ENCODE measurements at places on chromosomes 13 and 19.

DNA sequence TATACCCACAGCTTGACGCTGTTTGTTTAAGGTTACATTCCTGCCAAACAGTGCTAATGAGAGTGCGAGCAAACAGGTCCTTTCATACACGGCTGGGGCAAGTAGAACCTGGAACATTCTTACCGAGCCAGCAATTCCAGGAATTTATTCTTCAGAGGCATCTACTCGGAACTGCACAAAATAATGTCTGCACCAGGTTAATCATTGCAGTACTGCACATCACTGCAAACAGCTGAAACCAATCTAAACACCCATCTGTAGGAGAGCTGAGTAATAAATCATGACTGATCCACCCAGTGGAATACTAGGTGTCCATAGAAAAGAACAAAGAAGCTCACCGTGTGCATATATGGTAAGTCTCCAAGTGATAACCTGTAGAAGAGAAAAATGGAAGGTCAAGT is 1.2 kb upstream of the ZNF579 start:
- DNase-seq: no peak

DNA sequence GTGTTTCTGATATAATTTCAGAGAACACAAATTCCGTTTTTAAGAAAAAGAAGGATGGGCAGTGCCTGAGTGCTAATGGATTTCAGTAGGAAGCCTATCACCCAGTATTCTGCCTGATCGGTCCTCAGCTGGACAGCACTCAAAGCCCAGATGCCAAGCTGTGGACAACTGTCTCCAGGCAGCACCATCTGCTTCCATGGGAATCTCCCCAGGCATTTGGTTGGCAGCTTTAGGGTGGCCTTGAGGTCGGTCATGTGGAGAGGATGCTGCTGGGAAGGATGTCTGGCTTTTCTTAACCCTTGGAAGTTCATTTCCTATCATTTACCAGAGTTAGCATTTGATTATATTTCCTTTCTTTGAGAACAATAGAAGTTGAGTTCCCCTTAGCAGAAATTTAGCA is 311.7 kb downstream of the TBC1D4 start:
- no peak for DNase-seq

GRCh38 chr19:19550972-19551852 is 13.1 kb downstream of the CILP2 start:
- DNase-seq: no peak

DNA sequence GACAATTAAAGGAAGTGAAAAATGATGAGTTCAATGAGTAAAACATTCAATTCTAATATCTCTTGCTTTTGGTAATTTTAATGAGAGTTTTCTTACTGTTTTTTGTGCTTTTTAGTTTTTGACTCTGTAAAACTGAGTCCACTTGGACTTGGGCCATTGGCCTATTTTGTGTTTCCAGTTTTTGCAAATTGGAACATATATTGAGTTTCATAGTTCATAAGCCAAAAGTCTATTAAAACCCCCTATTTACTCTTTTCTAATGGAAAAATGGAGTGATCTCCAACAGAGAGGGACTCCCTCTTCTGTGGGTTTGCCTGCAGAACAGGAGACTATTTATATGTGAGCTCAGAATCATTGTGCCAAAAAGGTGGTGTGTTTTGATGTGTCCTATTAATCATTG is 219.7 kb upstream of the SPRY2 start:
- no peak for DNase-seq

DNA sequence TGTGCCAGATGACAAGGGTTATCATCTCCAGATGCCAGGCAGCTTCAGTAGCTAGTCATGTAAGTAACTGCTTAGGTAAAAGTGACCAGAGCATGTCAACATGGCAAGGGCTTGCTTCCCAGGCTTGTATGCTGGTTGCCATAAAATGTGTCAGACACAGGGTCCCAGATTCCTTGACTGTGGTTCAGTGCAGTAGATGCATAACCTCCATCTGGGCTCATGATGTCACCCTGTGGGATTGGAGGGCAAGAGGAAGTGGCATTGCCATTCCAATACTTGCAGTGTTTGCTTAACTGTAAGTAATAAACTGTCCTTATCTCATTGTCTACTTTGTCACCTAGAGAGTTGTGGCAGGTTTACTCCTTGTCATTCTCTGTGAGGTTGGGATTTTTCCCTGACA is 226.8 kb downstream of the PCDH17 start:
- DNase-seq: no peak

GRCh38 chr19:51407511-51408131 is 9.8 kb downstream of the SIGLEC10 start:
- no peak for DNase-seq

DNA sequence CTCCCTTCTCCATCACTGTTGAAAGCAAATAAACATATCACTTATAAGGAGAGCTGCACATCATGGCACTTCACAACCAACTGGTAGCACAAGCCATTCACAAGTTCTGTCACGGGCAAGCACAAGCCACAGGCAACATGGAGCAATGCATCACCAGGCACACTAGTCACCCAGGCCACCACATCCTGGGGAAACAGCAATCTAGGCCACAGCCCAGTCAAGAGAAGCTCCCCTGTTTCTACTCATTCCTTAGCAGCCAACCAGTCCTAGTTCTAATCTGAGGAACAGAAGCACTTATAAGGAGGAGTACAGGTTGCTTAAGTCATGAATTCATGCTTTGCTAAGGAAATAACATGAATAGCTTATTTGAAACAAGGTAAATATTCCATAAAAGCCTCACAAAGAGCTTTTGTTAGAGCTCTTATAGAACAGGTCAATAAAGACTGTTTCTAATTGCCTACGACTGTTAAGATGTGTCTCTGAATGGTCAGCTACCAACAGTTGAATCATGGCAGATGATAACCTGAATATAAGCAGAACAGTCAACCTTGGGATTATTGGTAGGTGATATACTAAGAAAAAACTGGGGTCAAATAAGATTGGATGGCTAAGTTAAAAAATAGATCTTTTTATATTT is 169.0 kb downstream of the TBC1D4 start:
- no peak for DNase-seq

- no peak for DNase-seq
Measured at GRCh38 chr19:56617531-56617930, 22.4 kb downstream of the ZNF71 start.

DNA sequence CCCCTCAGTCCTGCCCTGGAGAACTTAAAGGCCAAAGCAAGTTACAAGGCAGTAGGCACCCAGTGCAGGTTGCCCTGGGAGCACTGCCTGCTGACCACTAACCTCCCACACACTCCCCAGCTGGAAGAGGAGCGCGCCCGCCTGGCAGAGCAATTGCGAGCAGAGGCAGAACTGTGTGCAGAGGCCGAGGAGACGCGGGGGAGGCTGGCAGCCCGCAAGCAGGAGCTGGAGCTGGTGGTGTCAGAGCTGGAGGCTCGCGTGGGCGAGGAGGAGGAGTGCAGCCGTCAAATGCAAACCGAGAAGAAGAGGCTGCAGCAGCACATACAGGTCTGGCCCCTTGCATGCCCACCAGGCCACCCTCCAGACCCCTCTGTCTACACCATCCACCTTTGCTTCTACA is 61.1 kb downstream of the KCNC3 start:
- DNase-seq: no peak

- no peak for DNase-seq
Measured at GRCh38 chr19:7873304-7874075, 700 bp downstream of the PRR36 start.

DNA sequence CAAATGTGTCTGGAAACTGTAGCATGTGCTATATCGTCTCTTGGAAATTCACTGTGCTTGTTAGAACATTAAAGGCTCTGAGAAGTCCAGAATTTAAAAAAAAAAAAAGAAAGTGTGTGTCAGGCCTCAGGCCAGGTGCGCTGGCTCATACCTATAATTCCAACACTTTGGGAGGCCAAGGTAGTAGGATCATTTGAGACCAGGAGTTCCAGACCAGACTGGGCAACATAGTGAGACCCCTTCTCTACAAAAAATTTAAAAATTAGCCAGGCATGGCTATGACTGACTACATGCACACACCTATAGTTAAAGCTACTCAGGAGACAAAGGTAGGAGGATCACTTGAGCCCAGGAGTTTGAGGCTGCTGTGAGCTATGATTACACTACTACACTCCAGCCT is 4.9 kb downstream of the HNRNPUL1 start:
- no peak for DNase-seq

GRCh38 chr19:49888510-49888824 is 8.2 kb downstream of the IL4I1 start:
- no peak for DNase-seq

DNA sequence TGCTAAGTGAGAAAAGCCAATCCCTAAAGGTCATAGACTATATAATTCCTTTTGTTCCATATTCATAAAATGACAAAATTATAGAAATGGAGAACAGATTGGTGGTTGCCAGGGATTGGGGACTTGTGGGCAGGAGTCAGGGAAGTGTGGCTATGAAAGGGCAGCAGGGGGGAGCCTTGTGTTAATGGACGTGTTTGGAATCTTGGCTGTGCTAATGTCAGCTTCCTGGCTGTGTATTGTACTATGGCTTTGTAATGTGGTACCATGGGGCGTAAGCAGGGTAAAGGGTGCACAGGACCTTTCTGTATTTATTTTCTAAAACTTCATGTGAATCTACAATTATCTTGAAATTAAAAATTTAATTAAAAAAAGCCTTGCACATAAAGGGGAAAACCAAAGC is 248.5 kb downstream of the UQCRFS1 start:
- no peak for DNase-seq

GRCh38 chr13:102580552-102581169 is 16.1 kb upstream of the TPP2 start:
- peak; percentile 38 for DNase-seq

DNA sequence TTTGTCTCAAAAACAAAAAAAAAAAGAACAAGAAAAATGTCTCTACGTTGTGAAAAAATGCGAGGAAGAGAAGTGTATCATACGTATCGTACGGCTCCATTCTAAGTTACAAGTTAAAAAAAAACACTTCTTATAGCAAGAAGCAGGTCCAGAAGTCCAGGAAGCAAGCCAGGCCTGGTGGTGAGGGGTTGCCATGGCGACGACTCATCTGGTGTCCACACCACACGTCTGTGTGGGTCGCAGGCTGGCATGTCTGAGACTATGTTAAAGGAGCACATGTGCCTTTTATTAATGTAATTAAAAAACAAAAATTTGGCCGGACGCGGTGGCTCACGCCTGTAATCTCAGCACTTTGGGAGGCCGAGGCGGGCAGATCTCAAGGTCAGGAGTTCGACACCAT is 5.9 kb downstream of the MED16 start:
- no peak for DNase-seq

DNA sequence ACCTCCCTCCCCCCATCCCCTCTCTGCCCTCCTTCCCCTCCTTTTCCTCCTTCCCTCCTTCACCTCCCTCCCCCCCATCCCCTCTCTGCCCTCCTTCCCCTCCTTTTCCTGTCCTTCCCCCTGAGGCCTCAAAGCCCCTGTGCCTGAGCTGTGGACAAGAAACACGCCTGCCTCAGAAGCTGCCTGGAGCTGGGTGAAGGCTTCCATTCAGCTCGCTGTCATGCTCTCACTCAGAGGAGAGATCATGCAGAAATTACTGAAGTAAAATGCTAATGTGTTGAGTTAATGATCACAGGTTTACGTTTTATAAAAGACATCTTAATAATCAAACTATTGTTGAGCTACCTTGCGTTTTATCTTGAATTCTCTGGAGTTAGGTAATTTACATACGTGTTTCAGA is 114.5 kb downstream of the ATP11A start:
- no peak for DNase-seq

DNA sequence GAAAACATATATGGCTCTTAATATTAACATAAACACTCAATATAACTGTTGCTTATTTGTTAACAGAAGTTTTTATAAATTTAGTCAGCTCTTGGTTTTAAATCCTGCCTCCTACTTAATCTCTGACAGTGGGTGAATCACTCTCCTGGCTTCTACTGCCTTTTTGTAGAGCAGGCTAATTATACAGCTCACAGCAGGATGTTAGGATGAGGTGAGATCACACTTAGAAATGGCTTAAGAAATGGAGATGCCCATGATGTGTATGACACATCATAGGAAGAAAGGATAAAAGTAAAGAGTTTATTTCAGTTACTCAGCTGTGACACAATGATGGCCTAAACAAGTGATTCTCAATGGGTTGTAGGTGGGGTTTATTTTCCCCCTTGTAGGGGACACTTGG is 345.6 kb downstream of the SPRY2 start:
- no peak for DNase-seq

DNA sequence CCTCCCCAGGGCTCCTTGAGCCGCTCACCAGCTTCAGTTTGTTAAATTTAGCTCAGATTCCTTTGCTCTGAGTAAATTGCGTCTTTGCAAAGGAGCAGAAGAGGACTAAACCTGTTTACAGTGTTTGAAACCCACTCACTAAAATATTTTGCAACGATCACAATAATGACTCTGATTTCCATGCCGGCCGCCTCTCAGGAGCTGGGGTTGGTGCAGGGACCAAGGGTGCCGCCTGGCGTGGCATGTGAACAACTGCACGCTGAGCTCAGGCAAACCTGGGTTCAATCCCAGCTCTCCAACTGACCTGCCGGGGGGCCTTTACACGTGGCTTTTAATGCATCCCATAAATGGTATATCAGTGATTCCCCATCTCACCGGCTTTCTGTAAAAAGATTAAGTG is 68.7 kb upstream of the CACNA1A start:
- DNase-seq: no peak

- no peak for DNase-seq
Measured at GRCh38 chr13:51047434-51048165, 63.5 kb downstream of the C13orf42 start.

- no peak for DNase-seq
Measured at GRCh38 chr19:50005428-50005827, 19.7 kb downstream of the VRK3 start.

DNA sequence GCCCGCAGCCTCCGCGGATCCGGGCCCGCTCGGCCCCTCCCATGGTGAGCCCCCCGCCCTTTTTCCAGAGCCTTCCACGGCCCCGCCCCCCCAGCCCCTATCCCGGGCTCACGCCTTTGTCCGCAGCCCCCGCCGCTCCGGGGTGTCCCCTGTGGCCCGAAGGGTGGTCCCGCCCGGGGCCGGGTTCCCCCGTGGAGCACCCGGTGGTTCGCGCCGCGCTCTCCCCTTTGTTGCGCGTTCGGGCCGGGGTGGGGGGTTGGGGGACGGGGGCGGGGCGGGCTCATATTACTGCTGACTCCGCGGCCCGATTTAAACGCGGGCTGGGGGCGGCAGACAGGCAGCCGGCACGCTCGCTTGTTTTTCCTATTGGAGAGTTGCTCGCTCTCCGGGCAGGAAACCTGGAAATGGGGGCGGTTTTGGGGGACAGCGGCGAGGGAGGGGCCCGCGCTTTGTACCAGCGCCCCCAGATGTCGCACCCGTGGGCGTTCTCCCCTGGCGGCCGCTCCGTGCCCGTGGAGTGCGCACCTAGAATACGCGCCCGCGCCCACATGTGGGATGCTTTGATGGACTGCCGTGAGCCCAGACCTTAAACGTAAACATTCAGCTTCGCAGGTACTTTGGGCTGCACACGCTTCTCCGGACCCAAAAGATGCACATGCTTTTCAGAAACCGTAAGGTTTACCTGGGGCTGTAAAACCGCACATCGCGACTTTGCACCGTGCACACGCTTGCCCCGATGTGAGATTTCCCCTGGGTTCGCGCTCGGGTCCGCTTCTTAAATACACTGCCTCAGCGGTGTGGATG is 699 bp downstream of the PTOV1 start:
- peak; percentile 59 for DNase-seq

GRCh38 chr19:47272448-47273312 is 2.0 kb upstream of the INAFM1 start:
- no peak for DNase-seq

All from NCI-H1048 (cell line).